ENCODE measurements at places on chromosomes 12 and 14.

DNA sequence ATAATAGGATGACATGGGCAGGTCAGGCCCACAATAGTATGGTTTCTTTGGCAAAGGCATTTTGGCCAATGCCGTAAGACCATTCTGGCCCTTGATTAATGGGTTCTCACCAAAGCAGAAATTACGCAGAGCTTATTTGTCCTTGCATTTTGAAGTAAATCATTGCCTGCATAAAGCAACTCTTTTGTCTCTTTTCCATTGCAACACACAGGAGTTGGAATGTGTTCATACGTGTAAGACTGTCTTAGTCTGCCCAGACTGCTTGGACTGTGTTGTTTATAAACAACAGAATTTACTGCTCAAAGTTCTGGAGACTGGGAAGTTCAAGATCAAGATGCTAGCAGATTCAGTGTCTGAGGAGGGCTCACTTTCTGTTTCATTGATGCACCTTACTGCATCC, 102.8 kb upstream of the NPAS3 start:
- no peak for DNase-seq

DNA sequence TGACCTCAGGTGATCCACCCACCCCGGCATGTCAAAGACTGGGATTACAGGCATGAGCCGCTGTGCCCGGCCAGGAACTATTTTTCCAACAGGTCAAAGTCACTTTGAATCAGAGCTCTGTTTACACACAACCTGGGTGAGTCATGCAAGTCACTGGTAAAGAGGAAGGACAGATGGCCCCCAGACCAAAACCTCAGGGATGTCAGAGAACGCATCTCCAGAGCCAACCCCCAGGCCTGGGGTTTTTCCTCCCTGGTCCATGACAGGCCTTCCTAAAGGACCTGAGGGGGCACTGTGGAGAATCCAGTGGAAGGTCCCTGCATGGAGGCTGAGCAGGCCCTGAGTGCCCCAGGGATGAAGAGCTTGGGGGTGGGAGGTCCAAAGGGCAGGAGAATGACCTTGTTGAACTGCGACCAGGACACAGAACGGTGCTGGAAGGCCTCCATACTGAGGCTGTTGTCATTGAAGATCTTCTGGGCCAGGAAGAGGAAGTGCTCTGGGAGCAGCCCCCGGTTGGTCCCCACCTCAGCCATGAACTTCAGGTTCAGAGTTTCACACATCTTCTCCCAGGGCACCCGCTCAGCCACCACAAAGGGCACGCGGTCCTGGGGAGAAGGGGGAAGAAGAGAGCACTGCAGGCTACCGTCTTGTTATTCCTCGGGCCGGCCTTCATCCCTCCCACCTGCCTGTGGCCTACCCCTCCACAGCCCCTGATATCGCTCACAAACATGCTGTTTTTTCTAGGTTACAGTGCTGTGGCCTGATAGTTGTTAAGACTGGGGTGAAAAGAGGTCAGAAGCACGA, 9.1 kb downstream of the STAT6 start:
- DNase-seq = no peak

- no peak for DNase-seq
Measured at GRCh38 chr14:100648474-100649172, 61.4 kb upstream of the BEGAIN start.

GRCh38 chr12:101969-102878, 35.7 kb downstream of the IQSEC3 start:
- DNase-seq = no peak
